ENCODE measurements at places on chromosomes 4 and X.

DNA sequence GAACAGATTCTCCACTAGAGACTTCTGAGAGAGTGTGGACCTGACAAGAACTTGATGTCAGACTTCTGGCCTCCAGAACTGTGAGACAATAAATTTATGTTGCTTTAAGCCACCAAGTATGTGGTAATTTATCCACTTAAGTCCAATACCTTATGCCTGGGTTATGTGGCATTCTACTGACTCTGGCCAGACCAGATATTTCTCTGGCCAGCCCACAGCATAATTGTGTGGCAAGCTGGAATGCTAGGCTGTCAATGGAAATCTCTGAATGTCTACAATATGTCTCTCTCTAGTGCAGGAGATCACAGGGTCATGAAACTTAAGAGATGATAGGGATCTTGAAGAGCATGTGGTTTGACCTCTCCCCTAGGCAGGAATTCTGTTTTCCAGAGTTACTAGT is 251.0 kb downstream of the ZNF674 start:
- DNase-seq = no peak

- DNase-seq = no peak
These were observed 31.8 kb downstream of the KLF3 start for GRCh38 chr4:38695809-38696208.

DNA sequence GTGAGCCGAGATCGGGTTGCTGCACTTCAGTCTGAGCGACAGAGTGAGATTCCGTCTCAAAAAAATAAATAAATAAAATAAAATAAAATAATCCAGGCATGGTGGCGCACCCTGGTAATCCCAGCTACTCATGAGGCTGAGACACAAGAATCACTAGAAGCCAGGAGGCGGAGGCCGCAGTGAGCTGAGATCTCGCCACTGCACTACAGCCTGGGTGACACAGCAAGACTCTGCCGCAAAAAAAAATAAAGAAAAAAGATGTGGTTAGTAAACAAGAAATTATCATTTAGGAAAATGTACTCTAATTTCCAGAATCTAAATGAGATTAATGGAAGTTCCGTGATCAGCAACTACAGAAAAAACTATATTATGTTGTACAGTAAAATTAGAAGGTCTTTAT is 14.5 kb upstream of the LRBA start:
- peak; percentile 76 for DNase-seq

GRCh38 chrX:115522952-115523351 is 38.0 kb upstream of the PLS3 start:
- no peak for DNase-seq

- DNase-seq = no peak
These were observed 239.0 kb upstream of the MAB21L2 start for GRCh38 chr4:150342945-150343344.

DNA sequence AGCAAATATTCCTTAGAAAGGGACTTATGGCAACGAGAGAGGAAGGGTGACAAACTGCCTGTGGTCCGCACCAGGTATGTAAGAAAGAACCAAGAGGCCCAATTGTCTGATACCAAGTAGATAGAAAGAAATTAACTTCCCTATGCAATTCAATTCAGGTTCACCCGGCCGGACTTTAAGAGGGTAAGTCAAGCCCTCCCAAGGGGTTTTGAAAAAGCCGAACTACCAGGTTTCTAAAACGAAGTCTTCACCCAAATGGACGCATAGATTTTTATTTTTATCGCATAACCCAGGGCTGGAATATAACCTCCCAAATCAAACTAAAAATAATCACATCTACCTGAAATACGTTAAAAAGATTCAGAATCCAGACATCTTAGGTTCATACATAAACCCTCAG is 1.6 kb upstream of the MAB21L2 start:
- no peak for DNase-seq

DNA sequence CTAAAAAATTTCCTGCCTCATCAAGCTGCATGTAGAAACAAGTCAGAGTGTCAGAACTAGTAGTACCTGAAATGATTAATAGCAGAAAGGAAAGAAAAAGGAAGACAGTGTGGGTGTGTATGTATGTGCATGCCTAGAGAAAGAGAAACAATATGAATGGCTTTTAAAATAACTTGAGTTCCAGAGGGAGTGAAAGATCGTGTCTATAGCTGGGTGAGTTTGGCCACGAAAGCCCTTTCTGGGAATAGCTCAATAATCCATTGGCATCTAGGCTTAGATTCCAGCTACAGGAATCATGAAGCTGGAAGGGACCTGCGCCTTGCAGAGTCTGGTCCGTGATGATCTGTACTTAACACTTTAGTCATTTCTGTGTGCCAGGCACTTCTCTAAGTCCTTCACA is 195.6 kb downstream of the RAPGEF2 start:
- no peak for DNase-seq

- DNase-seq = no peak
These were observed 11.3 kb downstream of the MAGEA1 start for GRCh38 chrX:153190381-153190780.

DNA sequence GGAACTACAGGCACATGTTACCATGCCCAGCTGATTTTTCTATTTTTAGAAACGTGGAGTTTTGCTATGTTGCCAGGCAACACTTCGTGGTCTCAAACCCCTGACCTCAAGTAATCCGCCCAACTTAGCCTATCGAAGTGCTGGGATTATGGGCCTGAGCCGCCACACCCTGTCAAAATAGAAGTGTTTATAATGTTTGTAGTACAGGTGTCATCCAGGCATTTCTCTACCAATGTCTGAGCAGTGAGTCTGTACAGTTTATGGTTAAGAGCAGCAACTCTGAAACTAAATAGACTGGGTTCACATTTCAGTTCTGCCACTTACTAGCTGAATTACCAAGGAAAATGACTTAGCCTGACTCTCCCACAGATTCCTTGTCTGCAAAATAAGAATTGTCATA is 460.4 kb upstream of the GALNT7 start:
- DNase-seq = no peak

All from activated CD4-positive, alpha-beta T cell treated with anti-CD3 and anti-CD28 coated beads, Interleukin-2, amount 50 U/mL, for 16 hours (primary cell).